Dorsolateral prefrontal cortex (tissue), 122 donors: ENCODE measurements at places on chromosomes 7 and 10. TPM values are rescaled to one million over a fixed set of nuclear protein-coding genes. Genes with fewer than 3 reads are reported as not detected.

DCLRE1A gene
- 9.7 TPM for total RNA-seq

MSS51 gene
- 8.4 TPM for total RNA-seq

FGFR2 gene
- 163 TPM for total RNA-seq

LBX1 gene
- total RNA-seq = not detected

DNA sequence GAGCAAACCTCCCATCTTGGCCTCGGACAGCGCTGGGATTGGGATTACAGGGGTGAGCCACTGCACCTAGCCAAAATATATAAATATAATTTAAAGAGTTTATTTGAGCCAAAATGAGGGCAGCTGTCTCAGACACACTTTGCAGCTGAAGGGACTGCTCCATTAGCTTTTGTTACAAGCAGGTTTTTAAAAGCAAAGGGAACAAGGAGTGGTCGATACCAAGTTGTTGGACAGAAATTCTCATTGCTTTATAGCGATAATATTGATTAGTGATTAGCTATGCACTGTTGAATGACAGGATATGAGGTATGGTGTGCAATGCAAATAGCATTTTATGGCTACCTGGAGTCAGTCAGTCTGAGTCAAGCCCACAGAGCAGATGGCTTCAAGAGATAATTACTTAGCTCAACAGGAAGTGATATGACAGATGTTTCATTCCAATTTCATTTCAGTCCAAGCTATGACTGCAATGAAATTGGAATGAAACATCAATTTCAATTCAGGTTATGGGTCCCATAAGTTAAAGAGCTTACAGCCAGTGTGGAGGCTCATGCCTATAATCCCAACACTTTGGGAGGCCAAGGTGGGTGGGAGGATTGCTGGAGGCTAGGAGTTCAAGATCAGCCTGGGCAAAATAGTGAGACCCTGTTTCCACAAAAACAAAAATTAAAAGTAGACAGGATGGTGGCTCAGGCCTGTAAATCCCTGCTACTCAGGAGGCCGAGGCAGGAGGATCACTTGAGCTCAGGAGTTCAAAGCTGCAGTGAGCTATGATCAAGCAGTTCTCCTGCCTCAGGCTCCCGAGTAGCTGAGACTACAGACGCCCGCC lies 23.1 kb downstream of the TYW1 start:
- no peak for DNase-seq

GRCh38 chr10:75895259-75895658 lies 463.8 kb downstream of the LRMDA start:
- no peak for DNase-seq

GRCh38 chr7:36117203-36117840 lies 35.7 kb upstream of the EEPD1 start:
- no peak for DNase-seq

DNA sequence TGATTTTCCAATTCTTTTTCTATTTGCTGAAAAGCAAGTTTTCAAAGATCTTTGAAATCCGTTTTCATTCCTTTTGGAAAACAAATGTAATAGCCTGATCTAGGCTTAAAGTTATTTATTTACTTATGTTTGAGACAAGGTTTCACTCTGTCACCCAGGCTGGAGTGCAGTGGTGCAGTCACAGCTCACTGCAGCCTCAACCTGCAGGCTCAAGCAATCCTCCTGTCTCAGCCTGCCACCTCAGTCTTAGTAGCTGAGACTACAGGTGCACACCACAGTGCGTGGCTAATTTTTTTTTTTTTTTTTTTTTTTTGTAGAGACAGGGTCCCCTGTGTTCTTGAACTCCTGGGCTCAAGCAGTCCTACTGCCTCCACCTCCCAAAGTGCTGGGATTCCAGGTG lies 4.6 kb downstream of the ST7 start:
- DNase-seq = no peak

DNA sequence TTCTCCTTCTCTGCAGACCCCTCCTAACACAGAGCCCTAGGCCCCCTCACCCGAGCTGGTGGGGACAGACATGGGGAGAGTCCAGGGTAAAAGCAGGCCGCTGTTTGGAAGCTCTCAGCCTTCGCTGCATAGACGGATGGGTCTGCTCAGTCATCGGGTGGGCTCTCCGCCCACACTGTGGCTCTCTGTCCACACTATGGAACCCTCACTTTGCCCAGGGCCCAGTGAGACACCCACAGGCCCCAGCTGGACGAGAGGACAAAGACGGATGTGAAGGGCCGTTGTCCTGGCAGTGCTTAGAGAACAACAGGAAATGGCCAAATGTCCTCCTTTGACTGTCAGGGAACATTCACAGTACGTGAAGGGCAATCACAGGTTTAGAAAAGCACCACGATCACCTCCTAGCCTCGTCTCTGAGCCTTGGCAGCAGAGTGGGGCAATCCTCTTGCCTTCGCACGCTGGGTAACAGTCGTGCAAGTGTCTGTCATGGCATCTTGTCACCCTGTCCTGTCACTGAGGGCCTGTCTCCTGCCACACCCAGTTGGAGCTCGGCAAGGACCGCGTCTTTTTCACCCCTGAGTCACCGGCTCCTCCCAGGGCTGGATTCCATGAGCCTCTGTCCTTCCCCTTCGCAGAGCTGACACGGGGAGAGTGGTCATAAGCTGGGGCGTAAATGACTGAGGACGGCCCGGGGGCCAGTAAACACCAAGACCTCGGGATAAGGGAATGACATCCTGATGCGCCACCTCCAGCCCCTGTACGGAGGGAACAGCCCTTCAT lies 80.6 kb downstream of the PRKAG2 start:
- DNase-seq = no peak

DNA sequence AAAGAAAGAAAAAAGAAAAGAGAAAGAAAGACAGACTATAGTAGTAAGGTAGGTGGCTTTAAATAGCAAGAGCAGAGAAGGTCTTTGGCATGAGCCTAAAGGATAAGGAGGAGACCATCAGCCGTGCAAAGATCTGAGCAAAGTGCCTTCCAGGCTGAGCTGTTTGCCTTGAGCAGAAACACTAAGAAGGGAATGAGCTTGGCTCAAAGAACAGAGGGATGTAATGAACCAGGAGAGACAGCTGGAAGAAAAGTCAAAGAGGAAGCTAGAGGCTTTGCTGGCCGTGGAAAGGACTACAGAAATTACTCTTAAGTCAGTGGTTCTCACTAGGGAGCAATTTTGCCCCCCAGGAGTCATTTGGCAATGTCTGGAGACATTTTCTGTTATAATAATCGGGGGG lies 228.6 kb downstream of the FGFR2 start:
- no peak for DNase-seq

- DNase-seq = no peak
Observed at GRCh38 chr10:12051241-12051640, 8.6 kb upstream of the UPF2 start.

- DNase-seq = no peak
Observed at GRCh38 chr10:114507449-114507848, 103.1 kb upstream of the AFAP1L2 start.

GRCh38 chr10:79149662-79150443 lies 81.1 kb downstream of the ZMIZ1 start:
- no peak for DNase-seq

DNA sequence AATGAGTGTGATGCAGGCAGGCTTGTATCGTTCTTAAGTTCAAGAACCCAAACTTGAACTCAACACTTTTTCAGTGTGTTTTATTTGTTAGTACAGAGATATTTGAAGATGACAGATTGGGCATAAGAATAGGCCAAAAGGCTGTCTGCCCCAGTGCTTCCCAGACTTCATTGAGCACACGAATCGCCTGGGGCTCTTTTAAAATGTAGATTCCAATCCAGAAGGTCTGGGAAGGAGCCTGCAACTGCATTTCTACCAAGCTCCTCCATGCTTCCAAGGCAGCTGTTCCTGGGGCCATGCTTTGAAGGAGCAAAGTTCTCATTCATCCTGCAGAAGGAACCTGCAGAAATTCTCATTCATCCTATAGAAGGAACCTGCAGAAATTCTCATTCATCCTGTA lies 114.5 kb upstream of the INSYN2A start:
- no peak for DNase-seq

- DNase-seq = no peak
Observed at GRCh38 chr7:116139007-116139406, 71.3 kb upstream of the TES start.
